ENCODE measurements at places on chromosomes 7 and 10.

GRCh38 chr7:114853189-114853588, 68.7 kb upstream of the MDFIC start:
- no peak for DNase-seq

DNA sequence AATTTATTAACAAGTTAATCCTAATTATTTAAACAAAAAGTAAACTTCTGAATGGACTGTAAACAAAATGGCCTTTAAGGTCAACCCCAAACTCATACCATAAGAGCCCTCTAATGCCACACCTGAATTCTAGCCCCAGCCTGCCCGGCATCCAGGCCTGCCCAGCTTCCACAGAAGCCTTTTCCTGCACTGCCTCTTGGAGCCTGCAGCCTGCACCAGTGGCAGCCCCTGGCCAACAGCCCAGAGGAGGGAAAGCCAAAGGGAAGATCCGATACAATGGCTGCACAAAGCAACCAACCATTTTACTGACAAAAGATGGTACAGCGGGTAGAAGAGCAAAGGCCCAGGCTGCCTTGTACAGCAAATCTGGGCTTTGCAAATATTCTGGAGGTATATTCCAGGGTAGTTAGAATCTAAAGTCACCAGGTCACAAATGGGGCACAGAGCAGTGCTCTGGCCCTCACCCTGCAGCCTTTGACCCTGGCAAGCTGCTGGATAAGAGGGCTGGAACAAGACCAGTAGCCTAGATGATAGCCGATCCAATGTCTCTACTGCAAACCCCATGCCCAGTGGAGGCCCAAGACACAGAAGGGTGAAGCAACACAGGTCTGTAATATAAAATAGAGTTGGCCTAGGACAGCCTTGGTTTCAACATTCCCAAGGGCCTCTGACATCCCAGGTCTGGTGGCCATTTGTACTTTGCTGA, 12.5 kb upstream of the CH25H start:
- DNase-seq, result no peak

GRCh38 chr10:44917848-44918247, 6.7 kb downstream of the TMEM72 start:
- DNase-seq, result no peak

DNA sequence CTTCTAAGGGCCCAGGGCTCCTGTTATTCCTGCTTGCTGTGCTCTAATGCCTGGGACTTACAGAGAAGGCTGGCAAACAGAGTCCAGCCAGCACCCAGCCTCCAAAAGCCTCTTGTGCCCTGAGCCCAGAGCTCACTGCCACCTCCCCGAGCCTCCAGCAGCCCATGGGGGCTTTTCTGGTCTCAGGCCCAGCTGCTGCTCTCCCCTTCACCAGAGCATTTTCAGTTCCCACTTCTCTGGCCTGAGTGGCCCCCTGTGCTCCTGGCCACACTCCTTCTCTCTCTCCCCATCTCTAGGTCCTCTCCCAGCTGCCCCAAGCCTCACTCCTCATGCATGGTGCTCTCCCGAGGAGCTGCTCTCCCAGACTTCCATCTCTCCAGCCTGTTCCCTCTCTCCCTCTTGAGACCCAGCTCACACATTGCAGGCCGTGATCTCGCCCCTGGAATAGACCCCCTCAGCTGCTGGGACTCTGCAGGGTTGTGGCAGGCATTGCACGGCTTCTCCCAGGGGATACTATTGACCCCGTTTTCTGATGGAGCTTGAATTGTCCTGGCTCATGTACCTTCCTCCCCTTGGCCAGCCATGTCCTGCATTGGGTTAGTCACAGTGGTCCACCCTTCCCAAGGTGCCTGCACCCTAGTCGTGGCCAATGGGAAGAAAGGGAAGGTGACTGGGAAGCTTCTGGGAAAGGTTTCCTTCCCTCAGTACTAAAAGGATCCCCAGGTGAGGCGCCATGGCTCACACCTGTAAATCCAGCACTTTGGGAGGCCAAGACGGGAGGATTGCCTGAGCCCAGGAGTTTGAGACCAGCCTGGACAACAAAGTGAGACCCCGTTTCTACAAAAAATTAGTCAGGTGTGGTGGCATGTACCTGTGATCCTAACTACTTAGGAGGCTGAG, 9.0 kb upstream of the RASSF4 start:
- DNase-seq, result no peak

- DNase-seq, result no peak
Measured at GRCh38 chr7:25949736-25950487, 202.1 kb upstream of the NFE2L3 start.

DNA sequence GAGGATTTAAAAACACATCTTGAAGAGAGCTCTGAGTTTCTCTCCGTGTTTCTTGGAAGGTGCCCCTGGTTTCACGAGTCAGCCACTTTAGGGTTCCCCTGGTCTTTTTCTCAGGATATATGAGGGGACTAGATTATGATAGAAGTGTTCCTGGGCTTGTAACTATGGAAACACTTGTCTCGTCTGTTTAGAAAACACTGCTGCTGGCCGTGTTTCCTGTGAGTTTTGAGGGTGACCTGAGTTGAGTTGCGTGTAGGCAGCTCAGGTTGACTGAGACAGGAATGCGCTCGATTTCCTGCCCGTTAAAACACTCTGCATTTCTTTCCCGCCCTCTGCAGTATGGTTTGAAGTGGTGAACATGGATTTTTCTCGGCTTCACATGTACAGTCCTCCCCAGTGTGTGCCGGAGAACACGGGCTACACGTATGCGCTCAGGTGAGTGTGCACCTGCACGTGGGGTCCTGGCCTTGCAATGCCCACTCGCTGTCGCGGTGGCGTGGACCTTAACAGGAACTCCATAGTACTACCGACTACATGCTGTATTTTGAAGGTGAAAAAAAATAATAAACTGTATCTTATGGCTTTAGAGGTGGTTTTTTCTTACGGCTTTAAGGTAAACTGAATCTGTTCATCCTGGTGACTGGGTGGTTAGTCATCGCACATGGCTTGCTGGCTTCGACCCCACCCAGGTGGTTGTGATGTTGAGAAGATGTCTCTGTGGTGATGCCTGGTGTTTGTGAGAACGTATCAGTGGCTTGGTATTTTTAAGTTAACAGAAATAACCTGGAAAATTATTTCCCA, at the start of gene SUN1:
Gene SUN1, plus strand, starts transcription at position 310 of the 801 bp plus-strand sequence. Its CDS starts 49 bp downstream, at position 359.
- peak; percentile 77 for DNase-seq

- no peak for DNase-seq
Measured at GRCh38 chr7:141575654-141576448, 24.6 kb downstream of the AGK start.

- DNase-seq, result no peak
Measured at GRCh38 chr7:115951547-115951946, 79.0 kb downstream of the TFEC start.

DNA sequence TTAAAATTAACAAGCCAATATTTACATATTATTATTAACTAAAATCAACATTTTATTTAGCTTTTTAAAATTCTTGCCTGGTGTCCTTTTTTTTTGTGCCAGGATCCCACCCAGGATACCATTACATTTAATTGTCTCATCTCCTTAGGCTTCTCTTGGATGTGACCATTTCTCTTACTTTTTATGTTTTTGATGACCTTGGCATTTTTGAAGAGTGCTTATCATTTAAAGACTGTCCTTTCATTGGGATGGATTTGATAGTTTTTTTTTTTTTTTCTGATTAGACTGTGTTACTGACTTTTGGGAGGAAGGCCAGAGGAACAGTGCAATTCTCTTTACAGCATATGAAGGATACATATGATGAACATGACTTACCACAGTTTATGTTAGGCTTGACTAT, 181.4 kb upstream of the SMIM30 start:
- DNase-seq, result no peak

DNA sequence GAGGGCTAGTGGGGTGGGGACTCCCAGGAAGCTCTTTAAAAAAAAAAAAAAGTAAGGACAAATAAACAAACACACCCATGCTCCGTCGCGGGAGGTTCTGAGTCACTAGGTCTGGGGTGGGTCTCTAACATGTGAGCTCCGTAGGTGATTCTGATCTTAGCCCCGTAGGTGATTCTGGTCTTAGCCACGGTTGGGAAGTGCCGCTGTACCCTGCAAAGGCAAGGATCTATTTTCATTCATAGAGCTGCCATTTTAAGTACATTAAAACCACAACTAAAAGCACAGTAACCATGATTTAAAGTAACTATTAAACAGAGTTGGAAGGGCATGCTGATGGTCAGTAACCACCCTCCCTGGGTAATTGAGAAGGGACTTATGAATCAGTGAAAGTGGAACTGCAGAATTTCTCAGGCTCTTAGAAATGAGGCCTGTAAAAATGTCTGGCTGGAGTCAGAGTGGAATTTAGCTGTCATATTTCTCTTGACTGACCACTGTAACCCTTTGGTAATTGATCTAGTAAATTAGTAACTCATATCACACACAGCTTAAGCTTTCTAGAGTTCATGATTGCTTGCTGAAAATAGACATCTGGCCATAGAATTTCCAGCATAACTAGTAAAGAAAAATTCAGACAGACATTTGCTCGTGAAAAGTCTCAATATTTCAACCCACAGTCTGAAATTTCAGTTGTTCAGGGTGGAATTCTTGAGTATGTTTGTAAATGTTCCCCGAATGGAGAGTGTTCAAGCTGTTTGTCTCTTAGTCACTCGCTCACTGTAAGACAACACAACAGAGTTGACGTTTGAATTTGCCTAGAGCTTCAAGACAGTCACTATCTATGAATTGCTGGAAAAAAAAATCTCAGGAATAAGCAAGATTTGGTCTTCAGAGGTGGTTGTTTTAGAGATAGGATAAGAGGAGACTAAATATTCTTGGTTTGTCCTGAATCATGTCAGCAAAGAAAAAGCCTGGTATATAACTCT, 34.2 kb upstream of the TCF7L2 start:
- no peak for DNase-seq

DNA sequence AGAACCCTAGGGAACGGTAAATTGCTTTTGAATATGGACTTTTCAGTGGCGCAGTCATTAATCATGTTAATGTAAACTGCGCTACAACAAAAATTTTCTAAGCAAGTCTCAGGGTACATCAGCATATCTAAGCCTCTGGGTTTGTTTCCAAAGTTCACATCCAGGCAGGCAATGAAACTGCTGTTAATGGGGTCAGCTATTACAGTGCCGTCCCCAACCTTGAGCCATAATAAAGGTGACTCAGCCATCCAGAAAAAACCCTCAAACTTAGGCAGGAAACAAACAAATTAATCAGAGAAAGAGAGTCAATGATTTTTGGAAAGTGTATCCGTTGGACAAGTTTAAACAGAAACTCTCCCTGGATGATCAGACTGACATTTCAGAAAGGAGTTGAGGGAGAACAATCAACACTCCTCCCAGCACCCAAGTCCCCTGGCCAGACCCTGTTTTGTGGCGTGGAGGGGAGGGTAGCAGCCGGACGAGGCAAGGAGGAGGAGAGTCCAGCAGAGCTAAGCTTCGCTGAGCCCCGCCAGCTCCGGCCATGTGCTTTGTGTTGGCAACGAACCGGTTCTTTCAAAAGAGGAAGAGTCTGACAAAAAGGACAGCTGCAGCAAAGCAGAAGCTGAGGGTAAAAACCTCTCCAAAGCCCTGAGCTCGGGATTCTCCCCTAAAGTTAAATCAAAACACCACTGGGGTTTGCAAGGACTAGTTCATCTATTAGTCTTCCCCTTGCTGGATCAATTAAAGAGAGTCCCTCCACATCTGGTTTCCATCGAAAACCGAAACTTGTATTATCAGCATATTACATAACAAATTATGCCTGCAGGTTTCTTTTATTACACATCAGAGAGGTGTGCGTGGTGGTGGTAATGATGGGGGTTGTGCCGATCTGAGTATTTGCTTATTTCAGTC, 3.6 kb downstream of the FAM53B start:
- peak; percentile 50 for DNase-seq

GRCh38 chr10:90437452-90437851, 420.4 kb downstream of the HTR7 start:
- DNase-seq, result no peak

GRCh38 chr7:95473276-95473985, 12.3 kb upstream of the ASB4 start:
- no peak for DNase-seq

GRCh38 chr10:12717981-12718707, 283.4 kb downstream of the CCDC3 start:
- DNase-seq, result no peak

DNA sequence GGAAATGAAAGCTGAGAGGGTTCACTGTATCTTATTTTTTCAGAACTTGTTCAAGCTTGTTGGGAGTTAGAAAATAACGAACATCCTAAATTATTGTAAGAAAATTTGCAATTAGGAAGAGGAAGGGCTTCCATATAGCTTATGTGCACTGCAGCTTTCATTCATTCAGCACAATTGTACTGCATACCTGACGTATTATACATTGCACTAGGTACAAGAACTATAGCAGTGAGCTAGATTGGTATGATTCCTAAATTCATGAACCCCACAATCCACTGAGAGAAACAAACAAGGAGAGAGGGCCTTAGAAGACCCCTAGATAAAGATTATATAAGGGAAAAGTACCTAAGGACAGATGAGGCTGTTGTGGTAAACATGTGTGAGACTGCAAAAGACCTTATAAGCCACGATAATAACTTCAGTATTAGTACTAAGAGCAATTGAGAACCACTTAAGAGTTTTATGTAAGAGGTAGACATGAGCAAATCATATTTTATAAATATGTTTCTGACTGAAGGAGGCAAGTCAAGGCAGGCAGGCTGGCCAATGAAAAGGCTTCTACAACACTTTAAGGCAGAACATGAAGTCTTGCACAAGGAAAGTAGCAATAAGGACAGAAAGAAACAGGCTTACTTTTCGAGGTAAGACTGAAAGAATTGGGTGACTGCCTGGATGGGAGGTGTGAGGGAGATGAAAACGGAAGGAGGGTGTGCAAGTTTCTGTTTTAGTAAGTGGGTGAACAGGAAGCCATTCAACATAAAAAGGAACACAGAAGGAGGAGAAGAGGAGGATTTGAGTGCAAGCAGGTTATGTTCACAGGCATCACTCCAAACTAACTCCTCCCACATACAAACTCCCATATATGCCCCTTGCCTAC, 77.9 kb upstream of the LRRN3 start:
- peak; percentile 51 for DNase-seq

DNA sequence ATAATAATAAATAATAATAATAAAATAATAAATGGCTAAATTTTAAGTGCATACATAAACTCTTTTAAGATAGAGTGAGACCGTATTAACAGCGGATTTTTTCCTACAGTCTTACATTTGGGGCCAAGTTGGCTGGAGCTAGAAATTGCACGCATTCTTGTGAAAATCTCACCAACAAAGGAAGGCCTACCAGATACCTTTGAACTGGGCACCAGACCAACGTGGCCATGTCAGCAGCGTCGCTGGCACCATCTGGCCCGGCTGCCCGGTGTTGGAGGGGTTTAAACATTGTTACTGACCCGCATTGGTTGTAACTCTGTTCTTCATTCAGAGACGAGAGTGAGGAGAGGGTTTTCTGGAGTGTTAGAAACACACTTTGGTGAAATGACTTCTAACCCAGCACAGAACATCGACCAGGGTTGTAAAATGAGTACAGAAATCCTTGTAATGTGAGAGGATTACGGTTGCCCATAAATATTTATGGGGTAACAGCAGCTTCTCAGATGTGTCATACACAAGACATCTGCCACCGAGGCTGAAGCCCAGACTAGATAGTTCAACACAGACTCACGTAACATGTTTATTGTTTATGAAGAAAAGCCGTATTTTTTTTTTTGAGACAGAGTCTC, 34.6 kb upstream of the UNCX start:
- DNase-seq, result no peak

GRCh38 chr7:155790666-155791065, 21.6 kb downstream of the SHH start:
- no peak for DNase-seq

All from CD4-positive, alpha-beta T cell treated with Interleukin-4 for 1 hour (primary cell).